Mesothelial cell of epicardium (in vitro differentiated cells): ENCODE measurements at places on chromosomes 16 and 17.

DNA sequence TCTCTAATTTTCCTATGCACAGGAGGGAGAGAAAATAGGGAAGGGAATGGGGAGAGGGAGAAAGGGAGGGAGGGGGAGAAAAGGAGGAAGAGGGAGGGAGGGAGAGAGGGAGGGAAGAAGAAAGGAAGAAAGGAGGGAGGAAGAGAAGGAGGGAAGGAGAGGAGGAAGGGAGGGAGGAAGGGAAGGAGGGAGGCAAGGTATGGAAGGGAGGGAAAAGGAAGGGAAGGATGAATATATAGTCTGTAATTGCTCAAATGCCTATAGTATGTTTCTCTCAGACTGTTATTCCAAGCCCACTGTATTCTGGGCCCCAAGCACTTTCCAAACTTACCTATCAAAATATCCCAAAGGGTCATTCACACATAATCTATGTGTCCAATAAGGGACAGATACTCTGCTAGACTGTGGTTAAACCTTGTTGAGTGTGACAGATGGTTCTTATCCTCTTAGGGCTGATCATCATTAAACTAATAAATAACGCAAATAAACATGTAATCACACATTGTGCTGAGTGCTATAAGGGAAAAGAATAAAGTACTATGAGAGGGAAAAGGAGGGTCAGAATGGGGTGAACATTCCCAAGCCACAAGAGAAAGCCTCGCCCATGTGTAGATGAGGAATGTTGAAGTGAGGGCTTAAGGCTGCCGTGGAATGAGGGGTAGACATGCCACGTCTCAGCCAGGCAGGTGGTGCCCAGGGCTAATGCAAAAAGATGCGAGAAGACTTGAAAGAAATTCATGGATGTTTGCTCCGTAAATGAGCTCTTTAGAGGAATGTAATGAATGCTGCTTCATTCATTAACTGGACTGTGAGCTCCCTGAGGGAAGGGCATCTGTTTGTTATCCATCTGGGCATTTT is 30.6 kb downstream of the ASIC2 start:
- H3K27me3 ChIP-seq, result no peaks in the 10 kb centered on the region
- H3K36me3 ChIP-seq, result no peaks in the 10 kb centered on the region
- H3K4me1 ChIP-seq, result peaks cover 30% of the 10 kb centered on the region
- DNase-seq, result no peak
- peak overlapping the region; percentile 43 for H3K27ac ChIP-seq

DNA sequence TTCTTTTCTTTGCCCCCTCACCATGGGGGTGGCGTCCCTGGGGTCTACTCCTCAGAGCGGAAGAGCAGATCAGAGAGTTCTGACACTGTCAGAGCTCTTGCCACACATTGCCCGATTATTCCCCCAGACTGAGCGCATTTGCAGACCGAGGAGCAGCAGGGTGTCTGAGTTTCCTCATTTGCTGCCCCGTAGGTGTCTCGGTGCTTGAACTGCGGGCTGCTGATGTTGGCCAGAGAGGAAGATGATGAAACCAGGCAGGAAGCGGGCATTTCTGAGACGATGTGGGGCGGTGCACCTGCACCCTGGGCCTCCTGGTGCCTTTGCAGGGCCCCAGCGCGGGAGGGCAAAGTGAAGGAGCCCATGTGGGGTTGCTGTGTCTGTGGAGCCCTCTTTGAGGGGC is 55.2 kb downstream of the ARSG start:
- no peak overlapping the region for H3K4me3 ChIP-seq
- no peaks in the 10 kb centered on the region for H3K4me1 ChIP-seq
- no peaks in the 10 kb centered on the region for H3K27me3 ChIP-seq
- no peak for DNase-seq
- H3K27ac ChIP-seq, result no peak overlapping the region

DNA sequence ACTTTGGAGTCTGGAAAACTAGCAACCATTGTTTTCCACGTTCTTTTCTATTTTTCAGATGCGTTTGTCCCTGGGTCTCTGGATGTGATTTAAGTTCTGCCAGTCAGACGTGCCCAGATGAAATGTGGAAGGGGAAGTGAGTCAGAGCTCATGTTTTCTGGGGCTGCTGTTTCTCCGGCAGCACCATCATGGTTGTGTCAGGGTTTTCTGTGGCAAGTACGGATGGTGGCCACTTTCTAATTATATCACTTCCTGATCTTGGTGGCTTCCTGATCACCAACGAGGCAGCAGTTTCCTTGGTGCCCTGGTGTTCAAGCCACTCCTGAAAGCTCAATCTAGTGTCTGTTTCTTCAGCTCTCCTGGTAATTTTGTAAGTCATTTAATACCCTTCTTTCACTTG is 31.4 kb upstream of the PMFBP1 start:
- no peak overlapping the region for H3K27ac ChIP-seq
- H3K36me3 ChIP-seq, result no peaks in the 10 kb centered on the region
- no peak for DNase-seq
- no peak overlapping the region for H3K4me3 ChIP-seq
- peaks cover 18% of the 10 kb centered on the region for H3K4me1 ChIP-seq

- H3K4me3 ChIP-seq, result no peak overlapping the region
- no peak for DNase-seq
- H3K4me1 ChIP-seq, result no peaks in the 10 kb centered on the region
- peaks cover 9% of the 10 kb centered on the region for H3K36me3 ChIP-seq
- H3K27ac ChIP-seq, result no peak overlapping the region
Observed at GRCh38 chr16:85738923-85739715, 11.8 kb downstream of the C16orf74 start.

DNA sequence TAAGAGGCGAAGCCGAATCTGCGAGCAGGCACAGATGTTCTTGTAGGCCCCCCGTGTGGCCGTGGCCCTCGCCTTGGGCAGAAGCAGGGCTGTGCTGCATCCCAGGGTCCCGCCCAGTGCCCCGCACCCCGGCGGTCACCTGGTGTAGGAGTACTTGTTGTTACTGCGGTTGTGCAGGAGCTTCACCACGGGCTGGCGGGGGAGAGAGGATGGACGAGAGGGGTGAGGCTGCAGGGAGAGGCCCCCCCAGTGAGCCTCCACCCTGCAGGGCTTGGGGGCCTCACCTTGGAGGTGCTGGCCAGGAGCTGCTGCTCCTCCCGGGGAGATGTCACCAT is 11.4 kb downstream of the ASPHD1 start:
- no peak overlapping the region for H3K4me3 ChIP-seq
- H3K27ac ChIP-seq, result no peak overlapping the region
- DNase-seq, result no peak

GRCh38 chr17:78268951-78269905 is 37.8 kb downstream of the TMEM235 start:
- peak overlapping the region; percentile 95 for H3K27ac ChIP-seq
- H3K4me1 ChIP-seq, result peaks cover 69% of the 10 kb centered on the region
- DNase-seq, result no peak
- H3K4me3 ChIP-seq, result peak overlapping the region; percentile 67

DNA sequence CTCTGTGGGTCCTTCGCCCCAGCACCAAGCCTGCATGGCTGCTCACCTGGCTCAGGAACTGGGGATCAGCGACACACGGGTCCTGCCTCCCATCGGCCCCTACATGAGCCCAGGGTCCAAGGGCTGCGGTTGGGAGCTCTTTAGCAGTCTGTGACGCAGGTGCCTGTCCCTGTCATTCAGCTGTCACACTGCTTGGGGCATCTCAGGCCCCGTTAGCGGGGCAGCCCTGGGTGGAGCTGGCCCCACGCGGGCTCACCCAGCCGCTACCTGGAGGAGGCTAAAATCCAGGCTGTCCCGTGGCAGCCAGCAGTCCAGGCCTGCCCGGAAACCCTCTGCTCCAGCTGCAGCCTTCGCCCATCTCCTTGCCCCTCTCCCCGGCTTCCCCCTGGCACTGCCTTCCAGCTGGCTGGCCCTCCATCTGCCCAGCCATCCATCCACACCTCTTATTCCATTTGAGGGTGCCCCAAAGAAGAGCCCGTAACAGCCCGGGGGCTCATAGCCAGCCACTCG is 3.3 kb downstream of the GCGR start:
- H3K4me3 ChIP-seq, result no peak overlapping the region
- no peak overlapping the region for H3K27ac ChIP-seq
- H3K36me3 ChIP-seq, result no peaks in the 10 kb centered on the region
- H3K4me1 ChIP-seq, result peaks cover 6% of the 10 kb centered on the region

GRCh38 chr17:68035131-68035522 is 408 bp upstream of the KPNA2 start:
- H3K36me3 ChIP-seq, result peaks cover 9% of the 10 kb centered on the region
- H3K27me3 ChIP-seq, result no peaks in the 10 kb centered on the region
- H3K27ac ChIP-seq, result peak overlapping the region; percentile 96
- H3K4me3 ChIP-seq, result peak overlapping the region; percentile 96
- peak; percentile 86 for DNase-seq

- H3K27ac ChIP-seq, result no peak overlapping the region
- no peak overlapping the region for H3K4me3 ChIP-seq
- H3K4me1 ChIP-seq, result peaks cover 52% of the 10 kb centered on the region
- H3K36me3 ChIP-seq, result no peaks in the 10 kb centered on the region
- no peaks in the 10 kb centered on the region for H3K27me3 ChIP-seq
Observed at GRCh38 chr17:57607553-57608120, 137.5 kb downstream of the CCDC182 start.

GRCh38 chr16:50742576-50743200 is 802 bp downstream of the CYLD start:
- peak overlapping the region; percentile 76 for H3K4me3 ChIP-seq
- no peak overlapping the region for H3K27ac ChIP-seq
- H3K4me1 ChIP-seq, result peaks cover 15% of the 10 kb centered on the region
- H3K36me3 ChIP-seq, result peaks cover 2% of the 10 kb centered on the region
- peaks cover 19% of the 10 kb centered on the region for H3K27me3 ChIP-seq

- no peak for DNase-seq
- no peak overlapping the region for H3K4me3 ChIP-seq
- no peaks in the 10 kb centered on the region for H3K27me3 ChIP-seq
Observed at GRCh38 chr16:66619534-66620428, 15.3 kb downstream of the CMTM3 start.

GRCh38 chr17:2071455-2072281 is 16.8 kb downstream of the HIC1 start:
- no peak overlapping the region for H3K4me3 ChIP-seq
- no peaks in the 10 kb centered on the region for H3K27me3 ChIP-seq
- H3K36me3 ChIP-seq, result peaks cover 15% of the 10 kb centered on the region
- DNase-seq, result no peak

DNA sequence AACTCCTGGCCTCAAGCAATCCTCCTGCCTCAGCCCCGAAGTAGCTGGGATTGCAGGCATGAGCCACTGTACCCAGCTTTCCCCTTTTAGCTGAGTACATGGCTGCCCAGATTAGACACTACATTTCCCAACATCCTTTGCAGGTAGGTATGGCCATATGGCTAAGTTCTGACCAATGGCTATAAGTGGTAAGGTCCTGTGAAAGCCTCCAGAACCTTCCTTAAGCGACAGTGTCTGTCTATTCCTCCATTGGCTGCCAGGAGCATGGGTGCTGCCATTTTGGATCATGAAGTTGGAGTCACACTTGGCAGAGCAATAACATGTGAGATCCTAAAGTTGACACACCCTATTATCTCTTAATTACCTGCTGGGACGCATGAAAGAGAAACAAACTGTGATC is 24.4 kb upstream of the CRHR1 start:
- no peak for DNase-seq
- no peaks in the 10 kb centered on the region for H3K4me1 ChIP-seq
- no peaks in the 10 kb centered on the region for H3K36me3 ChIP-seq
- H3K4me3 ChIP-seq, result no peak overlapping the region
- H3K27me3 ChIP-seq, result peaks cover 65% of the 10 kb centered on the region
